Trophoblast cell (in vitro differentiated cells and primary cell): ENCODE measurements at places on chromosomes 11 and 22.

DNA sequence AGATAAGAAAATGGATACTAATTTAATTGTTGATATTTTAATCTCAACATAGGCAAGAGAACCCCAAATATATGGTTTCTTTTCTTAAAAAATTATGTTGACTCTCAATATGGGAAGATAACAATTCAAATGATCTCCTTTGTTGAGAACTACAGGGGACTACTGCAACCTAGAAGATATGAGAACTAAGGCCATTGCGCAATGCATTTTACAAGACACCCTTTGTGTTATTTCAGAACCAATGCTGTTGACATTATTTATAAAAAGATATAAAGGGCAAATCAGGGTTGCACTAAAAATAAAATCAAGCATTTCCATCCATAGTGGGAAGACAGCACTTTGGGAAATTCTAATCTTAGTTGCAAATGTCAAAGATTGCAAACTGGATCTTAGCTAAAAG lies 322.3 kb downstream of the SOX6 start:
- H3K27me3 ChIP-seq = no peaks in the 10 kb centered on the region
- H3K4me1 ChIP-seq = no peaks in the 10 kb centered on the region
- H3K4me3 ChIP-seq = no peak overlapping the region
- no peak overlapping the region for H3K27ac ChIP-seq
- DNase-seq = no peak
- H3K36me3 ChIP-seq = no peaks in the 10 kb centered on the region

- H3K27ac ChIP-seq = no peak overlapping the region
- peaks cover 6% of the 10 kb centered on the region for H3K4me1 ChIP-seq
Measured at GRCh38 chr22:40512426-40513136, 123.9 kb downstream of the MRTFA start.

GRCh38 chr11:126414615-126415014 lies 59.1 kb downstream of the ST3GAL4 start:
- H3K4me1 ChIP-seq = peaks cover 2% of the 10 kb centered on the region
- H3K27me3 ChIP-seq = no peaks in the 10 kb centered on the region
- no peak overlapping the region for H3K27ac ChIP-seq
- H3K36me3 ChIP-seq = peaks cover 7% of the 10 kb centered on the region
- DNase-seq = no peak

DNA sequence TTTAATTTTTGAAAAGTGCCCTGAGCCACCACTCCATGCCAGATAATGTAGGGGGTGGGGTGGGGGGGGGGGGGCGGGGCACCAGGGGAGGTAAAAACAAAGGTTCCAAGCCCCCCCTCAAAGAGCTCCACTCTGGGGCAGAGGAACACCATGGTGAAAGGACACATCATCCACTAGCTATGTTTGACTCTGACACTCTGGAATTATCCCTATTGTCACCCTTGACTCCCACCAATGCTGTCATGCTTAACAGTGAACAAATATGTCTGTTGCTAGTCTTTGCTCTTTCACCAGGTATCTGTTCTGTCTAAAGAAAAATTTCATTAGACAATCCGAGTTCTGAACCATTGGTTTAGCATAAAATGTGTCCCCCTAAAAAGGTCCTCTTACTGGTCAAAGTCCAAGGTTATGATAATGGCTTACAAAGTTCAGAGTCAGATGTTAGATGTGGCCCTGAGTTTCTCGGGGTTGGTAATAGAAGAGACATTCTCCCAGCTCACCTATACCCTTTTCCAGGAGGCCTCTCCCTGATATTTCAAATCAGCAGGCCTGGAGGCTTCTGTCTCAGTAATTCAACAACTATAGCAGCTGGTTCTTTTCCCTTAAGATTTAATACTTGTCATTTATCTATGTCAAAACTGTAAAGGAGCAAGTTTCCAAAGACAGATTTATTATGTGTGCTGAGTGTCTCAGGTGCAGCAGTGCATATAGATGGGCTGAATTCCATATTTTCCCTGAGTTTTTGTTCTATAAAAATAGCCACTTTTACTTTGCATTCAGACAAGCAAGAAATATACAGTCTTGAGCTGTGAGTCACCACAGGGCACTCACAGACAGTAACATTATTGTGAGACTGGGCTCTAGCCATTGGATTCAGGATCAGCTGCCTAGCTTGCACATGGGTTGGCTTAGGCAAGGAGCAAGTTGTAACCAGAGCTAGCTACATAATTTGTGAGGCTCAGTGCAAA lies 174.1 kb downstream of the CSNK2A3 start:
- no peak overlapping the region for H3K4me3 ChIP-seq
- peaks cover 5% of the 10 kb centered on the region for H3K4me1 ChIP-seq
- DNase-seq = peak; percentile 55
- no peaks in the 10 kb centered on the region for H3K27me3 ChIP-seq
- H3K36me3 ChIP-seq = no peaks in the 10 kb centered on the region

- H3K4me3 ChIP-seq = no peak overlapping the region
- no peaks in the 10 kb centered on the region for H3K4me1 ChIP-seq
- no peaks in the 10 kb centered on the region for H3K27me3 ChIP-seq
- no peak for DNase-seq
Measured at GRCh38 chr11:92890846-92891245, 78.6 kb upstream of the MTNR1B start.

GRCh38 chr11:134669796-134670195 lies 257.8 kb upstream of the B3GAT1 start:
- no peaks in the 10 kb centered on the region for H3K36me3 ChIP-seq
- no peak overlapping the region for H3K4me3 ChIP-seq
- H3K27ac ChIP-seq = no peak overlapping the region
- H3K27me3 ChIP-seq = no peaks in the 10 kb centered on the region
- no peak for DNase-seq
